ENCODE measurements at places on chromosomes 4 and X.

DNA sequence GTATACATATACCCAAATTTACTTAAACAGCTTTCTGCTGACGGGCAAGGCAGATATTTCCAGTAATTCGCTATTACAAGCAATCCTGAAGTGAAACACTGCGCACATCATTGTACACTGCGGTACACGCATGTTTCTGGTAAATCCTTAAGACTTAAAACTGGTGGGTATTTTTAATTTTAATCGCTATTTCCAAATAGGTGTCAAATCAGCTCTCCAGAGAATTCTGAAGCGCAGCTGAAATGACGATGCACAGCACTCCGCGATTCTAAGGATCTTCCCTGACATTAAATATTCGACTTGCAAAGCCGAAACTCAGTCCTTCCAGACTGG is 361 bp downstream of the TMEM128 start:
- DNase-seq = no peak

GRCh38 chr4:56658528-56658927 is 22.6 kb downstream of the HOPX start:
- no peak for DNase-seq

DNA sequence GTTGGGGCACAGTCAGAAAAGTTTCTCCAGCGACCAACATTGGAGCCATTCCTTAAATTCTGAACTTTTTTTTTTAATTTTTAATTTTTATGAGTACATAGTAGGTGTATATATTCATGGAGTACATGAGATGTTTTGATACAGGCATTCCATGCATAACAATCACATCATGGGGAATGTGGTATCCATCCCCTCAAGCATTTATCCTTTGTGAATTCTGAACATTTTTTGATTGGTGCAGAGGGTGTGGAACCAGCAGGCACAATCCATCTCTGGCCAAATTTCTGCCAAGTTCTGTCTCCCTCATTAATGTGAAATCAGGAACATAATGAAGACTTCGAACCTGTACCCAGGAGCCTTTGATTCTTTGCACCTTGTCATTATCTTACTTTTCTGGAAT is 267.0 kb downstream of the FRMPD4 start:
- no peak for DNase-seq

DNA sequence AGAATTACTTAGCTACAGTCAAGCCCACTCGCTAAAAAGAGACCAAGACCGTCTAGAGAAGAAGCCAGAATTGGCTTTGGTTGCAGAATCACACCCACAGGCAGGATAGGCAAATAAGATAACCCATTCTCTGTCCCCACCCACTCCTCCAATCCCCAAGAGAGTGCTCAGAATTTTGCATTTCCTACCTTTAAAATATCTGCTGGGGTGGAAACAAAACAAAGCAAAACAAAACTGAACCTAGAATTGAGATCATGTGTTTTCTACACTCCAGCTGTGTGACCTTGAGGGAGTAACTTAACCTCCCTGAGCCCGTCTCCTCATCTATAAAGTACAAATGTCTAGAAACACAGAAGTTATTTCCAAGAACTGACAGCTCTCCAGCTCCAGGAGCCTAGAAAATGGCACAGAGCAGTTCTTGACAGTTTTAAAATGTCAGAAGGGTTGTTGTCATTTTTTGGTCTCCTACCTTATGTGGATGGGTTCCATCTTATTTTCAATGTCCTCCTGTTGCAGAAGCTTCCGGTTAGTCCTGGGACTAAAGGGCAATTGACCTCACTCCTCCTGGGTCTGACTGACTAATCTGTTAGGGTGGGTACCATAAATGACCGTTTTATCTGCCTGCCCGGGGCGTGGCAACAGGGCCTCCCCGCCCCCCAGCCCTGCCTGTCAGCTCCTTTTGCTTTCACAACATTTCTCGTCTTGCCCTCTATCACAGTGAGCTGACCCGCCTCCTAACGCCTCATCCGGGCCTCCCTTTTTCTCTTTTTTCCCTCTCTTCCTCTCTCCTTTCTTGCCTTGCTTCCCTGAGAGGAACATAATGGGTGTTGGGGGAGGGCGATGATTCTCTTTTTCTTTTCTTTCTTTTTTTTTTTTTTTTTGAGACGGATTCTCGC is 114.0 kb downstream of the RBM47 start:
- no peak for DNase-seq

DNA sequence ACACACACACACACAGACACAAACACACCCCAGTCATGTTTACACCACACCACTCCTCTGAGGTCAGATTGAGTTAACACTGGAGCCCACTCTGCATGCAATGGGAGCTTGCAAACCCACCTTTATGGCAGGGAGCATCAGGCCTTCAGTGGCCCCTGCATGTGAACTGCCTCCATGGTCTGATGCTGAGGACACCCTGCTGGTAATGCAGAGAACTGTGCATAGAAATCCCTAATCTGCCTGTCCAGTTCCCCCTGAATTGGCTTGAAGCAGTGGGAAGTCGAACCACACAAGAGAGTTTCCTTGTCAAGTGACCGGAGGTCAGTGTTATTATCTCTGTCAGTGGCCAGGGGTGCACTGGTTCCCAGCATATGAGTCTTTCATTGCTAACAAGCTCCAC is 59.8 kb downstream of the ANOS1 start:
- no peak for DNase-seq

DNA sequence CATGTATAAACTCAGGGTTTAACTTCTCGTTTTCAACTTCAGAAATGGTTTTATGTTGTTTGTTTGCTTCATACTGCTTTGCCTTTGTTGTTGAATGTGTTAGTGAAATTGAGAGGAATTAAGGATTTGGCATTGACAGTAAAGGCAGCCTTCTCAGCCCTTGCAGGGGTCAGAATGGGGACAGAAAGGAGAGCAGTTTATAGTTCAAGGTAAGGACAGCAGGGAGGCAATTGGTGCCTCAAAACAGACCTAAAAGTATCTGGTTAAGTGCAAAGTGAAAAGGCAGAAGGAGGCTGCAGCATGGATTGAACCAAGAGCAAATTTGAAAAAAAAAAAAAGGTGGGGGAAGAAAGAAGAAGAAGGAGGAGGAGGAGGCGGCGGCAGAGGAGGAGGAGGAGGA is 835.0 kb upstream of the ADGRL3 start:
- DNase-seq = no peak

GRCh38 chrX:72382202-72382595 is 76.5 kb upstream of the CITED1 start:
- DNase-seq = no peak

GRCh38 chr4:177558995-177559394 is 116.8 kb upstream of the AGA start:
- DNase-seq = no peak

- no peak for DNase-seq
These were observed 111.2 kb upstream of the ZNF827 start for GRCh38 chr4:146049802-146050201.

DNA sequence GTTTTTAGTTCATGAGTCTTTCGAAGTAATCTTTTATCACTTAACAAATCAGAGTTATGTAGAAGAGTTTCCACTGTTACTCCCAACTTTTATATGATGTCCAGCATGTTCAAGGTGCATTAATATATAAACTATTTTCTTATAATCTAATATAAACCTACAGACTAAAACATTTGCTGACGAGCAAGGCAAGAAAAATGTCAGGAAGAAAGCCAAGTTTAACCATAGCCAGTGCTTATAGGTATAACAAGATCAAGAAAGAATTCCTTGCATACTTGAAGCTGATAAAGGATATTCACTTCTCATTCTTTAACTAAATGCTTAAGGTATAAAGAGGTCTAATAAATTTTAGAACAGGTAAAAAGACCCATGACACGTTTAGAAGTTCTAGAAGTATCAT is 167.7 kb downstream of the NPNT start:
- no peak for DNase-seq

DNA sequence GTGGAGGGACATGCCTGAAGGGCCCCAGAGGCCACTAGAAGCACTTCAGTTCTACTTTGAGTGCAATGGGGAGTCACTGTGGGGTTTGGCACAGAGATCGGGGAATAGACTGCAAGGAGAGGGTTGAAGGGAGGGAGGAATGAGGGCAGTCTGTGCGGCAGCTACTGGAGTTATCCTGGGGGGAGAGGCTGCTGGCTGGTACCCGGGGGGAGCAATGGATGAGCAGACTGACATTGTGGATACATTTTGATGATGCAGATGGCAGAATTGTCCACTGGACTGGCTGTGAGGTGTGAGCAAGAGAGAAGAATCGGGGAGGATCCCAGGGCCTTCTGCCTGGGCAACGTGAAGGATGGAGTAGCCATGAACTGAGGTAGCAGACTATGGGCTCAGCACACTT is 2.8 kb upstream of the MAMLD1 start:
- no peak for DNase-seq

DNA sequence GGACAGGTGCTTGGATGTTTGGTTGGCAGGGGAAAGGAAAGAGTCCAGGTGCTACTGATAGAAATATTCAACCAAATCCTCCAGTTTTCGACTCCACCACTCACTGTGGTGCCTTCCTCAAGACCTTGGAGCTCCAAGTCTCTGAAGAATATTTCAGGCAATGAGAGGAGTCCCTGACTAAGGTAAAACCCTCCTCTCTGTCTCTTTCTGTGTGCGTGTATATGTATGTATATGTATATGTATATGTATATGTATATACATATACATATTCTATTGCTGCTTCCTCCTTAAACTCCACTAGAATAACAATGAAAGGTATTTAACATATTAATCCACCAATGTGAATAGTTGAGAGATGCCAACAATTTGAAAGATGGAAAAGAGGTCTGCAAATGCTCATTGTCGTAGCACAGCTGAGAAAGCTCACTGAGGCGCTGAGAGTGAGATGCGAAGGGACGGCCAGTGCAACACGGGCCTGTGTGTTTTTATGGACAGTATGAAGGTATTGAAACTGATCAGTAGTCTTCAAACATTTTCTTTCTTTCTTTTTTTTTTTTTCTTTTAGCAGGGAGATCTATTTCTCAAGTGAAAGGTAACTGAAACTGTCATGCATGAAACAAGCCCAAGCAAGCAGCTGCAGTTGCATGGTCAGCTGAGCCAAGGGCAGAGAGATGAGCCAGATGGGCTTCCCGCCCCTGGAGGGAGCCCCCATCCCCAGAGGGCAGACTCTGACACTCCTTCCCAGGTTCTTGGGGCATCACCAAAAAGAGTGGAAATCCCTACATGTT is 41.1 kb upstream of the HS3ST1 start:
- no peak for DNase-seq

DNA sequence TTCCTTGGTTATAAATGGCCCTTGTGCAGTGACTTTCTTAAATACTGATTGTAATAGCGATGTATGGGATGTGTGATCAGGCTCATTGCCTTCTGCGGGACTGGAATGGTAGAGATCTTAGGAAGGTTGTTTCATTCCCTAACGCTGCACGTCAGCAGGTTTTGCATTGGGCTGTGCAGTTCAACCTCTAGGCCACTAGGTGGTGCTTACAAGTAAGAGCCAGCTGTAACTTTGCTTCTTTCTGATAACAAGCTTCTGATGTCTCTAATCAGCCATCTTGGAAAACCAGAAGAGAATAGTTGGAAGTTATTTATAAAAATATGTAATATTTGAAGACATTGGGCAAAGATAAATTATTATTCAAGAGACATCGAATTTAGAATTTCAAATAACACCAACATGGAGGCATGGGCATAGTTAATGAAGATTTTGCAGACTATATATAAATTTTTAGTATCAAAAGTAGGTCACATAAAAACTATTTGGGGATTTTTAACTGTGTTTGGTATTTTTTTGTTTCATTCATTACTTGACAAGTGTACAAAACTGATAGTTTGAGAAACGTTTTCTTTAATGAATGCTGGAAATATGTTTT is 339.7 kb upstream of the PCDH7 start:
- no peak for DNase-seq

DNA sequence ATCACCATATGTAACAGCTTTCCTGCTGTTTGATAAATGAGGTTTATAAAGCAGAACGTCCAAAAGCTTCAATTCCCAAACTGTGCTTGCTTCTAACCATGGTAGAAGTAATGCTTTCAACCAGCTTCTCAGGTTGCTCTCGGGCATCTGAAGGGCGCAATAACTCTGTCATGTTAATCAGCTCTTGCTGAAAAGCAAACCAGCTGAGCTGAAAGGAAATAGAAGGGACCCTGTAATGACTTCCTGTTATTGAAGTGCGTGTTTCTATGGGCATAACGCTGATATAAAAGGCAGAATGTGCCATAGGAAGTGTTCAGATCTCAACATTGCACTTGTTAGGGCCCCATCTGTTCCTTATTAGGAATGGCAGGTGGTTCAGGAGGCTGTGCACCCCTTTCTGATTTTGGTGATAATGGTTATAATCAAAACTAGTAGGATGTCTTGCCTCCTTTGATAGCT is 21.2 kb downstream of the HERC3 start:
- no peak for DNase-seq

GRCh38 chr4:98514741-98515469 is 143.5 kb downstream of the TSPAN5 start:
- DNase-seq = no peak

DNA sequence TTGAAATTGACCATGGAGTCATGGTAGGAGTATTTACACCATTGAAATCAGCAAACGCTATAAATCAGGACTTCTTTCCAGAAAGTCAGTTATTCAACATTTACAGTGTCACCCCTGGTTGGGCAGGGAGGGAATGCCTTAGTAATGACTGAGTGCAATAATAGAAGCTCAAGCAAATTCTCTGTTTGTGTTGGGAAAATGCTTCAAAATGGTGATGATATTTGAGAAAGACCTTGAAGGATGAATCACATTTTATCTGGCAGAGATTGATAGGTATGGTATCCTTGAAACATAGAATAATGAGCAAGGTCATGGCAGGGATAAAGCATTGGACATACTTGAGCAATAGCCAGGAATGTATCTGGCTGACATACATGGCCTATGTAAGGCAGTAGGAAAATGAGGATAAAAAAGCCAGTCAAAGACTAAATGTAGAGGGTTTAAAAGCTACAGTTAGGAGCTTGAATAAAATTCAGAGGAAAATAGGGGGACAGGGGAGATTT is 248.7 kb downstream of the FMR1NB start:
- DNase-seq = no peak

- DNase-seq = no peak
These were observed 5.6 kb downstream of the SORCS2 start for GRCh38 chr4:7197910-7198309.

- no peak for DNase-seq
These were observed 125.9 kb downstream of the SHISA3 start for GRCh38 chr4:42523066-42523718.

GRCh38 chr4:105683038-105683437 is 25.5 kb downstream of the INTS12 start:
- no peak for DNase-seq

DNA sequence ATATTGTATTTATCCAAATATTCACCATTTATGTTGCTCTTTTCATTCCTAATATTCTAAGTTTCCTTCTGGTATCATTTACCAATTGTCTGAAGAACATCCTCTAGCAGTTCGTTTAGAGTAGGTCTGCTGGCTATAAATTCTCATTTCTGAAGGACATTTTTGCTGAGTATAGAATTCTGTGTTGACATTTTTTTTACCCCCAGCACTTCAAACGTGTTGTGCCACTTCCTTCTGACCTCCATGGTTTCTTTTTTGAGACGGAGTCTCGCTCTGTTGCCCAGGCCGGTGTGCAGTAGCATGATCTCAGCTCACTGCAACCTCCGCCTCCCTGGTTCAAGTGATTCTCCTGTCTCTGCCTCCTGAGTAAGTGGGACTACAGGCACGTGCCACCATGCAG is 26.4 kb downstream of the JADE3 start:
- no peak for DNase-seq

GRCh38 chr4:168711197-168712140 is 214.6 kb downstream of the PALLD start:
- DNase-seq = peak; percentile 36

GRCh38 chr4:186563761-186564160 is 8.4 kb upstream of the MTNR1A start:
- DNase-seq = no peak

- DNase-seq = no peak
These were observed 406.4 kb downstream of the SMARCA1 start for GRCh38 chrX:129116676-129117470.

- DNase-seq = peak; percentile 6
These were observed 61.6 kb upstream of the SPP1 start for GRCh38 chr4:87913896-87914295.
